ENCODE measurements at places on chromosomes 2 and 18.

GRCh38 chr18:477565-477964, 22.9 kb downstream of the COLEC12 start:
- DNase-seq: no peak

GRCh38 chr2:12270876-12271588, 445.7 kb upstream of the TRIB2 start:
- DNase-seq: no peak

DNA sequence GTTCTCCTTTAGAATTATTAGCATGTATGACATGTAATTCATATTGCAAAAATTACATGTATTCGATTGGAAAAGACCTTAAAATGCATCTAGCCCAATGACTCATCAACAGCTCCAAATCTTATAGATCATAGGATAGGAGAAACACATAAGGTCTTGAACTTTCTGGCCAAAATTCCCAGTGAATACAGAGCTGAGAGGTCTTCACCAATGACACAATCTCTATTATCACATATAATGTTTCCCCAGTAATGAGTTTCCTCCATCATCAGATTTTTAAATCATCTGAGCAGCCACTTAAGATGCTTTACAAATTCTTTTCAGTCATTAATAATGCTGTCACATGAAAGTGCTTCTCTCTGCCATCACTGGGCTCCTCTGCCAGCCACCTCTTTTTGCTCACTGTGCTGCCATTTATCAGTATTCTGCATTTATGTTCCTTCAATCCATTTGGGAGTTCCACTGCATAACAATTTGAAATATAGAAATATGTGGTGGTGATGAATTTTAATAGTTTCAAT, 804.9 kb downstream of the SUCLG1 start:
- no peak for DNase-seq

GRCh38 chr18:36200354-36200771, 13.1 kb downstream of the MOCOS start:
- no peak for DNase-seq

GRCh38 chr2:119181791-119182445, 23.4 kb upstream of the C1QL2 start:
- DNase-seq: no peak
